ENCODE measurements at places on chromosomes 7 and 10.

- no peak for DNase-seq
Measured at GRCh38 chr7:143245123-143245522, 18.1 kb upstream of the GSTK1 start.

DNA sequence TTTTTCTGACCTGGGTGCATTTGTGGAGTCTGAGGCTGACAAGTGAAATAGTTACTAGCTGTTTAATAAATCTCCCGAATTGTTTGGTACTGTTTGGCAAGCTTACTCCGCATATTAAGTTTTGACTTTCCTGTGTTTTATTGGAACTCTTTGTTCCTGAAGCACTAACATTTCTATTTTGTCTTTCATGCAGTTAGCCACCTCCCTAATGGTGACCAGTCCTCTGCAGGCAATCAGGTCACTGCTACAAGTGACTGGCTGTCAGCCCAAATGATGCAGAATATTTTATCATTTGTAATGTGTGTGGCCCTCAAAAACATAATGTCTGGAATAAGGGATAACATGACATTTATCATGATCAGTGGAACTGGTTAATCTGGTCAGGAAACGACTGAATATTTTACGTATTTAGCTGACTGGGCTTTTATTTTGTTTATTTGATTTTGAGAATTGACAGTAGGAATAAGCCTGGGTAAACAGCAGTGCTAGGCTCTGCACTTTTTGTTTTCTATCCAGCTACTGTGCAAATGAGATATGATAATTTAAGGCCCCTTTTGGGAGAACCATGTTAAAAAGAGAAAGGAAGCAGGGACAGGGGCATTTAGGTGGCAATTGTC lies 82.9 kb downstream of the ST7 start:
- DNase-seq: no peak

DNA sequence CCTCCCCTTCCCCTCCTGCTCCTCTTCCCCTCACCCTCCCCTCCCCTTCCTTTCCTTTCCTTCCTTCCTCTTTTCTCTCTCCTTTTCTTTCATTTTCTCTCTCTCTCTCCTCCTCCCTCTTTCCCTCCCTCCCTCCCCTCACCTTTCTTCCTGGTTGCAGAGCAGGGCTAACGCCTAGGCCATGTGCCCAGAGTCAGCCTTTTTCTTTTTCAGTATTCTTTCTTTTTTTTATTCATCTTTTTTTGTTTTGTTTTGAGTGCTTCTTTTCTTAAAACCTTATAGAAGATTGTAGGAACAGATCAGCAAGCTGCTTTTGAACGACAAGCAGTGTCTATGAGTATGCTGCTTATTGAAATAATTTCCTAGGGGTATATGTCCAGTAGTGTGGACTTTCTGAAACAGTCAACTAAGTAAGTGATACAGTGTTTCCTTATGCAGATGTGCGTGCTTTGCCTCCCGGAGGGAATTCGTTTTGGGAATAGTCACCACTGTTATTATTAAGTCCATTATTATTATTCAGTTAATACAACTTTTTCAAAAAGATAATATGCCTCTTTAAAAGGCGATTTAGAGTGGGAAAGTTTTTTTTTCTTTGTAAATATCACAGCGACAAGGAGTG lies 219.2 kb downstream of the CAMK1D start:
- no peak for DNase-seq

DNA sequence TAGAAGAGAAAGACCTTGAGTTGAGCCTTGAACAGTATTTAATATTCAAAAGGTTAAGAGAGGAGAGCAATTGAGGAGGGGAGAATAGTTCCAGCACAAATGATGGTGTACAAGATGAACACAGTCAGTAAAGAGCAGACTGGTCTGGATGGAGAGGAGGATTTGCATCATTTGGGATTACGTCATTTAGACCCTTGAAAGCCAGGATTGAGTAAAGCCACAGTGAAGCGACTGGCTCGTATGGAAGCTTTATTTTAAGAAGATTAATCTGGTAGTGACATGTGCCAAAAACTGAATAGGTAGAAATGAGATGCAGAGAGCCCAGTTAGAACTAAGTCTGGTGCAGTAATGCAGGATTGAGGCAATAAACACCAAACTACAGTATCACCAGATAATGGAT lies 52.6 kb downstream of the TRUB1 start:
- DNase-seq: no peak

DNA sequence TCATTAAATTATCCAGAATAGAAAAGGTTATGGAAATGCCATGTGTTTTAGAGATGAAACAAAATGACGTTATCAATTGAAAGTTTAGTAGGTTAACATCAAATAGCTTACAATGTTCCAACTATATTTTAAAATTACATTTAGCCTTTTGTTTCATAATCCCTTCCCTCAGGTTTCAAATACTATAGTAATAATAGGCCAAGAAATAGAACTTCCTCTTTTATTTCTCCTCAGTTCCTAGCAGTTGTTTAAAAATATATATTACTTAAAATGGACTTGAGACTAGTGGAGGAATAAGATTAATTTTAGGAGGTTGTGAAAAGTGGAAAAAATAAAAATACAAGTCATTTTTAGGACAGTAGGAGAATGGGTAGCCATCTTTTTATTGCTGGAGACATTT lies 16.4 kb upstream of the PDSS1 start:
- DNase-seq: no peak

GRCh38 chr7:152596824-152597223 lies 79.1 kb downstream of the XRCC2 start:
- no peak for DNase-seq

- DNase-seq: no peak
Measured at GRCh38 chr10:118840776-118841468, 86.2 kb upstream of the CACUL1 start.

DNA sequence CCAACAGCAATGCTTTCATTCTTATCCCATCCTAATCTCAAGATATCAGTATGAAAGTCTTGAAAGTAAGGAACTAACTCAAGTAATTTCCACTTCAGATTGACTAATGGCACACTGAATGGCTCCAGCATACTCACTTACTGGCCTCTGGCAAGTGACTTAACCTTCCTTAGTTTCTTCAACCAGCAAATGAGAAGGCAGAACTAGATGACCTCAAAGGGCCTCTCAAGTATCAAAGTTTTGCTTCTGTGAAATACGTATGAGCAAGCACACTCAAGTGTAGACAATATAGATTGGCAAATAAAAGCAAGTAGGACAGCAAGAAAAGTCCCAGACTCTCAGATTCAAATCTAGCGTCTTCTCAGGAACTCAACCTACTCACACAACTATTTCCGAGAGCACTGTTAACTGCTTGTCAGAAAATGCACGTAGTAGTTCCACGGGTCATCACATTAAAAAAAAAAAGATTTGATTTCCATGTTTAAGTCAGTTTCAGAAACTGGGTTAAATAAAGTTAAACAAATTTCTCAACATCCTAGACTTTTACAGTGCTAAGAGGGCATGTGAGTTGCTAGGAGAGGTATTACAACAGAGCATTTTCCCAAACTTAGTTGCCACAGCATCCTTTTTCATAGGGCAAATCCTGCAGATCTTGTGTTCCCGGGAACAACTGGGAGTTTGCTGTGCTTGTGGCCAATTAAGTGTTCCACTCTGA lies 276.9 kb upstream of the KLF14 start:
- peak; percentile 3 for DNase-seq

DNA sequence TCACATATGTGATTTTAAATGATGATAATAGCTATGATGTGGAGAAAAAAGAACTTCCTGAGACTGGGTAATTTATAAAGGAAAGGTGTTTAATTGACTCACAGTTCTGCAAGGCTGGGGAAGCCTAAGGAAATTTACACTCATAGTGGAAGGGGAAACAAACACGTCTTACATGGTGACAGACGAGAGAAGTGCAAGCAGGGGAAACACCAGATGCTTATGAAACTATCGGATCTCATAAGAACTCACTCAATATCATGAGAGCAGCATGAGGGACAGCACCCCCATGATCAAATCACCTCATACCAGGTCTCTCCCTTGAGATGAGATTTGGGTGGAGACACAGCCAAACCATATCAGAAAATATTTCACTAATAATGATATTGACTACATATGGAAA lies 4.1 kb upstream of the LIPN start:
- DNase-seq: no peak

- no peak for DNase-seq
Measured at GRCh38 chr7:2099048-2099957, 133.4 kb downstream of the MAD1L1 start.

GRCh38 chr10:49745756-49746155 lies 16.4 kb downstream of the OGDHL start:
- DNase-seq: no peak

GRCh38 chr10:123380491-123381085 lies 226.4 kb downstream of the BUB3 start:
- DNase-seq: no peak

DNA sequence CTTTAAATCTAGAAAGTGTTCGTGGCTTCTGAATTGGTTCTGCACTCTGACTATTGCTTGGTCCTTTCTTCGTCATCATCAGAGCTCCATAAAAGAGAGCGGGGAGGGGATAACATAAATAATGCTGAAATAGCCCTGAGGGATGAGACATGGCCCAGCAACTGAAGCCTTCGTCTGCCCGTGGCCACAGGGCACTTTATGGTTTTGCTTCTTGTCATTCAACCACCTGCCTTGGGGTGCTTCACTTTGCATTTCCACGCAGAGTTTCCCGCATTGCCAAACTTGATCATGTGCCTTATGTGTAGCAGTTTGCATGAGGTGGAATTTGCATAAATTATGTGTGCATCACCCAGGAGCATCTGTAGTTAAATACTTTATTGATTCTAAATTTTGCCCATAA lies 15.9 kb downstream of the GSTO2 start:
- no peak for DNase-seq

DNA sequence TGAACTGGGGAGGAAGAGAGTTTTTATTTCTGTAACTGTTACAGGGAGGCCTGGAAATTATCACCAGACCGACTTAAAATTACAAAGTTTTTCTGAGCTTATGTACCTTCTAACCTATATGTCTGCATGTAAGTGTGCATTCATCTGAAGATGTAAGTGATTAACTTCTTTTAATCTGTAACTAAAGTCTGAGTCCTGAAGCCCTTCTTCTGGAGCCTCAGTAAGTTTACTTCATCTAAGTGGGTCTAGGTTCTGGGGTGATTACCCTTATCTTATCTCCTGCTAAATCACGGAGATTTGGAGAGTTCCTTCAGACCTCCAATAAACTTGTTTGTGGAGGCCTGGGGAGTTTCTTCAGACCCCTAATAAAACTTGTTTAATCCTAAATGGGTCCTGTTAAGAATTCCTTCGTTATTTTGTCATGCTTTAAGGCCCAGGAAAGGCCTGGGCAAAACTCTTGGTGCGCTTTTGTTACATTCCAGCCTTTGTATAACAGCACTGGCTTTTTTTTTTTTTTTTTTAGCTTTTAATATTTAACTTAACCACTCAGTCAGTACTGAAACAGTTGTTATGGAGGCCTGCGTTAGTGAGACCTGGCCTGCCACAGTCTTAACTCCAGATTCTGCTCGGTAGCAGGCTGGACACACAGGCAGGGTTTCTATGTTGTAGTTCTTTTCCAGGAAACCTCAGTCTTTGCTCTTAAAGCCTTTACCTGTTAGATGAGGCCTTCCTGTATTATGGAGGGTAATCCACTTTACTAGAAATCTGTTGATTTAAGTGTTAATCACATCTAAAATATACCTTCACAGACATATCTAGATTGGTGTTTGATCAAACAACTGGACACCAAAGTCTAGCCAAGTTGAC lies 33.0 kb downstream of the TPST1 start:
- DNase-seq: no peak

DNA sequence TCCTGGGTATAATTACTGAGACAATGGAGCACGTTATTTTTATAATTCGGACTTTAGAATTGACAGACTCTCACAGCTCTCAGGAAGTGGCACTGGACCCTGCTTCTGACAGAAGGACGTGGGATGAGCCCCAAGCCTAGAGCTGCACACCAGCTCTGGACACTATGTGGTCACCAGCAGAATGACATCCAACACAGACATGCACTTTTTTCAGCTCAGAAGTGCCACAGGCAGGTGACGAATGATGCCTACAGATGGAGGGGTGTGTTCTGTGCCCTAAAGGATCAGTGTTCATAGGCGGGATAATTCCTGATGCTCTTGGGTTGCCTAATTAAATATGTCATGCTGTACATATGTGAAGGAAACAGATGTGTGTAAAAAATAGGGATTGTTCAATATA lies 87.9 kb downstream of the VIPR2 start:
- DNase-seq: no peak

DNA sequence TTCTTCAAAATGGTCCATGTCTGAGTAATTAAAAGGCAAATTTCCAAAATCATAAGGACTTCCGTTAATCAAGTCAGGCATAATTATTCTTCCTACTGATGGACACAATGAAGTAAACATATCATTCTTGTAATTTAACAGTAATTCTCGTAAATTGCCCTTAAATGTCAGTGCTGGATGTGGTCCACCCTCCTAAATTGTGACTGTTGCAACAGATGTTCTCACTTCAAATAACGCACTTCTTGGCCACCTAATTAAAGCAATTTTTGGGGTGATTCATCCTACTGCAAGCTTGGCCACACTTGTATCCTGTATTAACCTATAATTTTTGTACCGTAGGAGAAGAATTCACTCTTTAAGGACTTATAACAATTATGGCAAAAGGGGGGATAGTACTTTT lies 1.9 kb downstream of the COL1A2 start:
- no peak for DNase-seq

- DNase-seq: peak; percentile 47
Measured at GRCh38 chr10:5291501-5292195, 73.1 kb upstream of the UCN3 start.

DNA sequence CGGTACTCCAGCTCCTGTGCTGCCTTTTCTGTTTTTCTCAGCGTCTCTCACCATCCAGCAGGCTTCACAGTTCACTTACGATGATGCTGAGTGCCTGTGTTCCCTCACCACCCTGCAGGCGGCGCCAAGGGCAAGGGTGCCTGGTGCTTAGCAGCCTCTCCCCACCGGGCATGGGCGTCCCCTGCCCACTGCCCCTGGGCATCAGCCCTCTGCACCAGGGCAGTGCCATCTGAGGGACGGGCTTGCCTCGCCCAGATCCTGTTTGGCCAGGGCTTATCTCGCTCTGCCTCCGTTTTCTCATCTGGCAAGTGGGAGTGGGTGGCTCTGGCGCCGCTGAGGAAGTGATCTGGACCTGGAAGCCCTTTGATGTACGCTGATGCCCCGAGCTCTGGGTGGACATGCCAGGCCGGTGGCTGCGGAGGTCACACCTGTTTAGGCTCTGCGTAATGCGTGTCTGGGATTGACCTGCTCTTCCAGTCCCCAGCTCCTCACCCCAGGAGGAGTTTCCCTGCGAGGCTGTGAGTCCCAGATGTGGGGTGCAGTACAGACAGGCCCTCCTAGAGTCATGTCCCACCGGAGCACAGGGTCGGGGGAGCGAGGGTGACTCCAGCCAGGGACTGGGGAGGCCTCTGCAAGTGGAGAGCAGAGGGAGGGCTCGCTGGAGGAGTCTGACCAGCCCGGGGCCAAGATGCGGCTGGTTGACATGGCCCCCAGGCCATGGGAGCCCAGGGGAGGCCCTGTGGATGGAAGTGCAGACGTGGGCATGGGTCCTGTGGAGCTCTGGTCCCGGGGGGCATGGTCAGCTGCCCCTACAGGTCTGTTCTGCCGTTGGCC lies 11.8 kb downstream of the TTYH3 start:
- DNase-seq: no peak

GRCh38 chr10:107054469-107055156 lies 109.9 kb downstream of the SORCS1 start:
- no peak for DNase-seq

- DNase-seq: no peak
Measured at GRCh38 chr7:107592361-107593024, 12.4 kb downstream of the BCAP29 start.

- no peak for DNase-seq
Measured at GRCh38 chr7:36966039-36966438, 241.7 kb upstream of the AOAH start.
